ENCODE measurements at places on chromosomes 7 and 10.

GRCh38 chr10:132798403-132798802, 12.5 kb upstream of the NKX6-2 start:
- DNase-seq: no peak

- DNase-seq: no peak
Measured at GRCh38 chr7:86645676-86646276, 2.1 kb downstream of the GRM3 start.

DNA sequence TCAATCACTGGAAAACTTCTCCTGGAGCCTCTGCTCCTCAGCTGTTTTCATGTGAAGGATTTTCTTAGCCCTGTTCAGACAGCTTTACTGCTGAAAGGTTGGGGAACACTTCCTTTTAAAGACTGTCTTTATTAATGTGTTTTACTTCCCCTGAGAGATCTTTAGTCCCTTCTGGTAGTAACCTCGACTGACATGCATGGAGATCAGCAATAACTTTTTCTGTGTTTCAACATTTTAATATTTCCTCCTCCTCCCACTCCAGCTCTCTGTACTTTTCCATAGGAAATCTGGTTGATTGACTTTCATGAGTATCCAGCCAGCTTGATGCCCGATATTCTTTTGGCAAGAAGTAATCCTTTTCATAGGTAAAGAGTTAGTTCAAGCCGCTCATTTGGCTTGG, 62.7 kb upstream of the STRIP2 start:
- no peak for DNase-seq

- no peak for DNase-seq
Measured at GRCh38 chr10:33783557-33783956, 449.1 kb upstream of the NRP1 start.

DNA sequence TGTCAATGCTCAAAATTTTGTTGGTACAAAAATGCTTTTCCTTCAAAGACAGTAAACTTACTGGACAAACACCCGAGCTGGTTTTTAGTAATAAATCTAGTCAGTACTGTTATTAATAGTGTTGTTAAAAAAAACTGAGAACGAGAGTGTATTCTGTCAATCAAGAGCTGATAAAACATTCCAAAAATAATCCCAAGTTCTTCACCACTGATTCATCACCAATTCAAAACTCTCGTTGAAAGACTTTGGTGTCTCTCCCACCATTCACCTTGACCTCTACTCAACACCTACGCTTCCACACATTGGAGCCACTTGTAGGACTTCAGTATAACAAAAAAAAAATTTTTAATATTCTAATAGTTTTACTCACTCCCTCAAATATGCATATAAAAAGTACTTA, 279.2 kb downstream of the PARD3 start:
- DNase-seq: no peak

Data from stimulated activated CD4-positive, alpha-beta T cell treated with anti-CD3 and anti-CD28 coated beads, Interleukin-4, amount 100 ng/mL, for 24 hours (primary cell).